ENCODE measurements at places on chromosomes 4 and X.

- DNase-seq = no peak
Observed at GRCh38 chrX:149040873-149041535, 464.1 kb downstream of the IDS start.

GRCh38 chr4:129323658-129324057 lies 227.7 kb downstream of the C4orf33 start:
- no peak for DNase-seq

- DNase-seq = no peak
Observed at GRCh38 chr4:110854021-110854678, 231.3 kb upstream of the PITX2 start.

DNA sequence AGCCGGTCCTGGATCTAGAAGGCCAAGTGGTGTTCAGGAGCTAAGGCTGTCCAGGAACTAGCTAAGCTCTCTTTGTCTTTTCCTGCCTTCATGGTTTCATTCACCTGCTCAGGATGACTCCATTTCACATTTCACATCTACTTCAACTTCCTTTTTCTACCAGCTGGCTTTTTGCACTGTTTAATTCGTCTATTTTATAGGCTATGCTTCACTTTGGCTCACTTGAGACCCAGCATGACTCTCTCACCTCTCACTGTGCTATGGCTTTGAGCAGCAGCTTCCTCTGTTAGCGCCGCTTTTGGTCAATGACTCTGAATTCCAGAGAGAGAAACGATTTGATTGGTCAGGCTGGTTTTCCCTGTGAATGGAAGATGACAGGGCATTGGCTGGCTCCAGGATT lies 213.5 kb upstream of the CLNK start:
- DNase-seq = no peak

DNA sequence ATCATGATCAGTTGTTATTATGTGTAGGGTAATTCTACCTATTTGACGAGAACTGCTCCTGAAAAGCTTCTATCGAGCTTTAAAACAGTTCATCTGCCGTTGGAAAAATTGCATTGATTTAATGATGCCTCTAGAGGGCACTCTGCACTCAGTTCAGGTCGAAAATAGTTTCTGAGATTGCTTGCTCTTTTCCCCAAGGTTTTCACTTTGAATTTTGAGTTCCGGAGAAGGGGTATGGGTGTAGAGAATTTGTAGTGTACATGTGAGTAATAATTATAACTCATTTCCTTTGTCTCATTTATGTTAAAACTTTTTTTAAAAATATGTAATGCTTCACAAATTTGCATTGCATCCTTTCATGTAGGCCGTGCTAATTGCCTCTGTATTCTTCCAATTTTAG lies 28.4 kb upstream of the TNIP3 start:
- DNase-seq = no peak

GRCh38 chr4:99763635-99764101 lies 53.0 kb upstream of the DAPP1 start:
- DNase-seq = no peak

DNA sequence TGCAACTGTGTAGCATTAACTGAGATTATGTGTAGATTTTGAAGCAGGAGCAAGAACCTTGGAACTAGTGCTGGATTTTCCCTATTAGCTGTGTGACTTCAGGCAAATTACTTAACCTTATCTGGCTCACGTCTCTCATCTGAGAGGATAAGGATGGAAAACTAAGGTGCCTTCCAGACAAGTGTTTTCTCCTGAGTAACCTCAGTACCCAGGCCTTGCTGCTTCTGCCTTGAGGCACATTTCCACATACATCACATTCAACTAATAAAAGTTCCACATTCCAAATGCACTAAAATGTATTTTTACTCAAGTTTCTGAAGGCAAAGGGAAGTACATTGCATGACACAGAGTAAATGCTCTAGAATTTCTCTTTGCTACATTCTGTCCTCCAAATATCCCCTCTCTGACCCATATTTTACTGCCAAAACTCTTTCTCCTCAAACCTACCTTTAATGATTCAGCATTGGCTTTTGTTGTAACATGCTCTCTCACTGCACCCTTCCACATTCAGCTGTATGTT lies 195.4 kb upstream of the ADGRL3 start:
- no peak for DNase-seq

GRCh38 chr4:97432551-97432950 lies 710.7 kb downstream of the STPG2 start:
- DNase-seq = no peak

GRCh38 chr4:41360214-41360920 lies 103.6 kb downstream of the UCHL1 start:
- DNase-seq = no peak

- no peak for DNase-seq
Observed at GRCh38 chr4:146222313-146222712, 8.0 kb downstream of the REELD1 start.

- no peak for DNase-seq
Observed at GRCh38 chr4:189087971-189088370, 852.7 kb upstream of the FRG1 start.

- no peak for DNase-seq
Observed at GRCh38 chrX:28585767-28586166, 1.5 kb upstream of the IL1RAPL1 start.
